ENCODE measurements at places on chromosomes 12 and 14. TPM values are rescaled to one million over a fixed set of nuclear protein-coding genes. Genes with fewer than 3 reads are reported as not detected.

FRS2 gene
- total RNA-seq, result 65.0 TPM

MIP gene
- not detected for total RNA-seq

CIDEB gene
- total RNA-seq, result 13.0 TPM

NID2 gene
- 129 TPM for total RNA-seq

DDX11 gene
- 28.3 TPM for total RNA-seq

TMPRSS12 gene
- not detected for total RNA-seq

CLEC4D gene
- 0.22 TPM for total RNA-seq

PPM1H gene
- 3.9 TPM for total RNA-seq

LRTM2 gene
- total RNA-seq, result not detected

ZNF641 gene
- 19.1 TPM for total RNA-seq

DNA sequence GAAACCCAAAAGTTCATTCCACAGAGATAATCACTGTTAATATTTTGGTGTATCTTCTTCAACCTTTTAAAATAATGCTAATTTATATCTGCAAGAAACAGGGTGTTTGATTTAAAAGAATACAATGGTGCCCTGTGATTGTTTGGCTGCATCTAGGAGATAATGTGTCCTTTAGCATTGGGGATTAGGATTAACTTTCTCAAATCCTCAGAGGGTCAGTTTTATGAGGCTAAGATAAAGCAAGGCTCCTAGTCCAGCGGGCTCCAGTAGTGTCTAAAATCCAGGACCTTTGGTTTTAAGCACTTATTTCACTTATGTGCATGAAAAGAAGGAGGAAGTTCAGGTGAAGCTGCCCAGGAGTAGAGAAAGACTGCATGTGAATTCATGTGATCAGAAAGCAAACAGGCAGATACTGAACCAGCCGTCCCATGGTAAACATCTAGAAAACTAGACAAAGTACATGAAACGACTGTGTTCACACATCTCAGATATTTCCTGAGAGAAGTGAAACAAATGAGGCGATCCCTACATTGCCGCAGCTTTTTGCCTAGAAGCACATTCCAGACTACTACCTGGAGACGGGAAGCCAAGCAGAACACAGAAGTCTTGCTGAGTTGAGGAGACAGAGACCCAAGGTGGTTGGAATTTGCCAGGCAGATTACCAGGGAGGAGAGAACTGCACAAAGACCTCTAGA is 129.1 kb upstream of the MAX start:
- DNase-seq, result peak; percentile 66

DNA sequence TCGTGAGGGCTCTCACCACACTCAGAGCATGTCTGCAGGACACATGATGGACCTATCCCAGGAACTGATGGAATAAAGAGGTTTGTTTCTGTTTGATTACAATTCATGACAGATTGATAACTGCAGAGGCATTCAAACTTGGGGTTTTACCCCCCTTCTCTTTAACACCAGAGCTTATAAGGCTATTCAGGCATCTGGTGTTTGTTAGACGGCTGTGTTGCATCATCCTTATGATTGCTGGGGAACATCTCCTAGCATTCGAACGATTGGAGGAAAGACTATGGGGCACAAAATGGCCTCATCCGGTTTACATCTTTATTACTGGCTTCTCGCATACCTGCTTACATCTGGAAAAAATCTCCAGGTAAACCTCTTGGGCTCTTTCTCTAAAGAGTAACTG is 191.8 kb downstream of the MSRB3 start:
- no peak for DNase-seq

DNA sequence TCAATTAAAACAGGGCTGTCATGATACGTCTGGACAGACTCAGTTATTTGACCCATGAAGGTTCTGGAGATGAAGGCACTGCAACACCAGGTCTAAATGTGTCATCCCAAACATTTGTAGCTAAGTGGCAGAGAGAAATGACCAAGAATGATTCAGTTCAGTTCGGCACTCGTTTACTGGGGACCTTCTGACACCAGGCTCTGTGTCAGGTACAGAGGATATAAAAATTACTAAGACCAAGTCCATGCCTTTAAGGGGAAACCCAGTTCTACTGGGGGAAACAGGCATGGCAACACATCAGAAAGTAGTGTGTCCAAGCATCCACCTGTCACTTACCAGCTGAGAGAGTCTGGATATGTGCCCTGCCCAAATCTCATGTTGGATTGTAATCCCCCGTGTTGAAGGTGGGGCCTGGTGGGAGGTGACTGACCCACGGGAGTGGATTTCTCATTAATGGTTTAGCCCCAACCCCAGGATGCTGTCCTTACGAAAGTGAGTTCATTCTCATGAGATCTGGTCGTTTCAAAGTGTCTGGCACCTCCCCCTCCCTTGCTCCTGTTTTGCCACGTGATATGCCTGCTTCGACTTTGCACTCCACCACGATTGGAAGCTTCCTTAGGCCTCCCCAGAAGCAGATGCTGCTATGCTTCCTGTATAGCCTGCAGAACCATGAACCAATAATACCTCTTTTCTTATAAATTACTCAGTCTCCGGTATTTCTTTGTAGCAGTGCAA is 41.9 kb upstream of the BCL2L14 start:
- no peak for DNase-seq

DNA sequence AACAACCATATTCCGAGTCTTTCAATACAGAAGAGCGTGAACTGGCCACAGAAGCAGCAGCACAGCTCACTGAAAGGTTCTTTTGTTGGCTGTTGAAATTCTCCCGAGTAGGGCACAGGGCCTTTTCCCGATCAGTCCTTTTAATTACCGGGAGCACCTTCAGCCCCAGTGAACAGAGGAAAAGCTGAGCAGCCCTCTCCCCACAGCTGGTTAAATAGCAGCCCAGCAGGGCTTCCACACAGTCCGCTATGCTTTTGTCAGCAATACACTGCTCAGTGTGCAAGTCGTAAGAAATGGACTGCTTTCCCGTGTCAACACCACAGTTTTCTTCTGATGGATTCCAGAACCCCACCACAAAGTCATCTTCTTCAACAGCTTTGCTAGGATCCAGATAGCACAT is 61.3 kb downstream of the DICER1 start:
- DNase-seq, result no peak

DNA sequence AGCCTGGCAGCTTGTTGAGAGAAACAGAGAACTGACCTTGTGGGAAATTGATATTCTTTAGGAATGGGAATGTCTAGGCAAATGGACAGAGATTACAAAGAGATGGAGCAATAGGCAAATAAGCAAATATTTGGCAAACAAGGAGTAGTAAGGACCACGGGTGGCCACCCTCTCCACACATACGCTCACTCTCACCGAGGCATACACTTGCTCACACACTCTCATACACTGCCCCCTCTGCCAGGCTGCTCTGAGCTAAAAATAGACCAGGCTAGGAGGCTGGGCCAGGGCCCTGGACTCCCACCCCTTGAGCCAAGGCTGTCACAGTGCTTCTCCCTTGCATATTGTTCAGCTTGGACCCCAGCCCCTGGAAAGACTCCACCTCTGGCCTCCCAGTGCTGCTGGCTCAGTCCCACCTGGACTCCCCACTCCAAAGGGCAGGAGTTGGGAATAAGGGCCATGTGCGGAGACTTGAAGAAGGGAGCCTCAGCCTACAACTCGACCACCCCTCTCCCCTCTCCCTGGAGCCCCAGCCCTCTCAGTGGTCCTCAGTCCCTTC is 1.1 kb downstream of the PPP1R1A start:
- DNase-seq, result peak; percentile 63

GRCh38 chr12:120584343-120585149 is 3.3 kb upstream of the POP5 start:
- peak; percentile 44 for DNase-seq

DNA sequence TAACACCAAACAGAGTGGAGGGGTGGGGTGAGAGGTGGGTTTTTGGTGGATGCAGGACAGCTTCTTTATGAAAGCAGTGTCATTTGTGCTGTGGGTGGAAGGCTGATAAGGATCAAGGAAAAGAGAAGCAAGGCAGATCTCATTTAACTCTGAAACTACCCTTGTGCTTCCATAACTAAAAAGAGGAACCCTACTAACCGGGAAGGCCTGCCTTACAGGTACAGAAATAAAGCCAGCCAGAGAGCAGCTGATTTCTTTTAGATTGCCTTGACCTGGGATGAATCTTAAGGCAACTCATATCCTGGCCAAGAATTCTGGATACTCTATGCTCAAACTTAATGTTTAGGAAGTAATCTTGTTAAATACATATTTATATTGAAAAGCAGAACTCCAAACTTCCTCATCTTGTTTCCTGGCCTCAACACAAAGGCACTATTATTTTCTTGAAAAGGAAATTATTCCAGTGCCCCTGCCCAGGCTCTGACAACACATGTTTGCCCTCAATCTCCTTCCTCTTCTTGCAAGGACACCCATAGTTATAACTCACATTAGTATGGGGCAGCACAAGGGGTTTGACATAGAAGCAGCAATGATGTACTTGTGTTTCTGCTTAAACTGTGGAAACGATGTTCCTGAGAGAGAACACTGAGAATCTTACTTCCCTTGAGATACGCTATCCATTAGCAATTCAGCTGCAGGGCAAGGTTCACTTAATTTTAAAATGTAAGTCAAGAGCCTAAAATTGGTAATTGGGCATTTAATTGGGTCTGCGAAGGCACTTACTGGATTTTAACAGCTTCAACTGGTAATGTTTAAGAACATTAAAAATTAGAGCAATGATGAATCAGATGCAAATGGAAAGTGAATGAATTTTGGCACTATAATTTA is 173.7 kb downstream of the STXBP6 start:
- DNase-seq, result no peak

- no peak for DNase-seq
Observed at GRCh38 chr14:37198273-37198598, 499 bp downstream of the MIPOL1 start.

DNA sequence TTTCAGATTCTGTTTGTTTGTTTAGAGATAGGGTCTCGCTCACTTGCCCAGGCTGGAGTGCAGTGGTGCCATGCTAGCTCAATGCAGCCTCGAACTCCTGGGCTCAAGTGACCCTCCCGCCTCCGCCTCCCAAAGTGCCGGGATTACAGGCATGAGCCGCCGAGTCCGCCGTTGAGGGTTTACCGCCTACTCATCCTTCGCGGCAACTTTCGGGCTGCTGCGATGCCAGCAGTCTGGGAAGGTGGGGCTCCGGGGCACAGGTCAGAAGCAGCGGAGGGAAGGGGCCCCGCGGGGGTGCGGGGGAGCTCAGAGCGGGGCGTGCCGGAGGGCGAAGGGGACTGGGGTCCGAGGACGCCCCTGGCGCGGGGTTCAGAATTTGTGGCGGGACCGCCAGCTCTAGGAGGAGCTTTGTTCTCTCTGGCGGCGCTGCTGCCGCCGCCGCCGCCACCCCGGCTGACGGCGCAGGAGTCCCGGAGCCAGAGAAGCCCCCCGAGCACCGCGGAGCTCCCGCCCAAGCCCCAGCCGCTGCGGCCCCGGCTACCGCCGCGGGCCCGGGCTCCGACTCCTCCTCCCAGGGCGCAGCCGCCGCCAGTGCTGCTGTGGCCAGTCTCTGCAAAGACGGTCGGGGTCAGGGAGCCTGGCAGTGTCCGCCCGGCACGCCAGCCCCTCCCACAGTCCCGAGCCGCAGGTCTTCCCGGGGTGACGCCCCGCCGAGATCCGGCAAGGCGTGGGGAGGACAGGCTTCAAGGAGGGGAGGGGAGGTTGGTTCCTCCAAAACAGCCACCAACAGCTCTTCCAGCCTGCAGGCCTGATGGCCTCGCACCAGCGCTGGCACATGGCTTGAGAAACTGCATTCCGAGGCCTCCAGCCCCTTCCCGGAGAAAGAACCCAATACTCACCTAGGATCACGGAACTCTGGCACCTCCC is 10.9 kb upstream of the KRT77 start:
- no peak for DNase-seq

GRCh38 chr14:94079891-94080620 is 946 bp downstream of the DDX24 start:
- no peak for DNase-seq

DNA sequence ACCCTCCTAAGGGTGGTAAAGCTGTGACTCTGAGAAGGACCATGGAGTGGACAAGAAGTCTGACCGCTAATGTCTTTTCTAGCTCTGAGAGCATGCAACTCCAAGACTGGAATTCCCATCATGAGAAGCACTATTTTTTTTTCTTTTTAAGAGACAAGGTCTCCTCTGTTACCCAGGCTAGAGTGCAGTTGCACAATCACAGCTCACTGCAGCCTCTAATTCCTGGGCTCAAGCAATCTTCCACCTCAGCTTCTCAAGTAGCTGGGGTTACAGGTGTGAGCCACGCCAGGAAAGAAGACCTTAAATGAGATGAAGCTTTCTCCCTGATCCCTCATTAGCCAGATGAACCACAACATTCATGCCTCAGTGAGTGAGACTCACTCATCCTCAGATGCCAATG is 19.2 kb downstream of the VDR start:
- DNase-seq, result no peak

DNA sequence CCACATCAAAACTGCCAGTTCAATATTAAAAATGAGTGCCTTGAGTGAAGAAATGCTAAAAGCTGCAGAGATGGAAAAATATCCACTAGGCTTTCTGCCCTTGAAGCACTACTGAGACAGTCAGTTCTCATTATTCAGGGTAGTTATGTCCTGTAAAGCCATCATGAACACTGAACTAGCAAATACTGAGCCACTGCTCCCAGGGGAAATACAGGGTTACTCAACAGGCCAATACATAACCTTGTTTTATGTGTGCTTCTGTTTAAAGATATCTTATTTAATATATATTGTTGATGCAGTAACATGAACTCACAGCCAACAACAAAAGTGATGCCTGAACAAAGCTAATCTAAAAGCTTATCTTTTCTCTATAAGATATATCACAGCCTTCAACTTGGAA is 3.3 kb downstream of the RAD52 start:
- no peak for DNase-seq

- DNase-seq, result no peak
Observed at GRCh38 chr12:13537623-13538022, 341.1 kb downstream of the EMP1 start.

GRCh38 chr12:23611320-23611719 is 338.1 kb downstream of the SOX5 start:
- DNase-seq, result no peak

DNA sequence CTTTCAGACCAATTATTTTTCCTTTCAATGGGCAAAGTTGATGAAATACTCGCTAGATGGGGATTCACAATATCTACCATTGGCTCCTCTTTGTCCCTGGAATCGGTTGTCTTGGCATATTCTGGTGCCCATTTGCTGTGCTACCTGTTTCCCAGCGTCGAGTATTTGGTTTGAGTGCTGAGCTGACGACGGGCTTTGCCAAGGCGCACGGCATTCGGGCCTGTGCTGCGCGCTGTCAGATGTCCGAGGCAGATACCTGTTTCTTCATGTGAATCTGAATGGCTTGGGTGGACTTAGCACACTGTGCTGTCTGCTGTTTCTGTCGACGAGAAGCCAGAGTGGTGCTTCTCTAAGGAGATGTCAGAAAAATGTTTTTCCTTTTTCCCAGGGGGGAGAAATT is 80.9 kb downstream of the TESC start:
- no peak for DNase-seq

GRCh38 chr12:77166696-77167095 is 101.3 kb upstream of the E2F7 start:
- DNase-seq, result no peak
